Neuronal stem cell (in vitro differentiated cells): ENCODE measurements at places on chromosomes 3 and 15.

DNA sequence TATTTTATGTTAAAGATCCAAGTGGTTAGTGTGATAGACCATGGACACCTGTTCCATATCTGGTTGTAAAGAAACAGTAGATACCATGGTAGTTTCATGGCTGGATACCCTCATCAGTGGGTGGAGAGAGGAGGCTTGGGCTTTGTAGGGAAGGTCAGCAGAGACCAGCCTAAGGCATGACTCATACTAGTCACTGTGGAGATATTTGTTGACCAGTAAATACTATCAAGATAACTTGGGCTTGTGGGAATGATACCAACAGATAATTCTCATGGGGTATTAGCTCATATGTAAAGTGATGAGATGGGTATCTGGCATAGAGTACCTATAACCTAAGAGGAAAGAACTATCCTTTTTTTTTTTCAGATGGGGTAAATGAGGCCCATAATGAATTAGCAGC is 354.5 kb downstream of the CACNA2D3 start:
- no peaks in the 10 kb centered on the region for H3K27me3 ChIP-seq
- H3K4me3 ChIP-seq, result no peak overlapping the region
- H3K4me1 ChIP-seq, result no peaks in the 10 kb centered on the region

- H3K4me3 ChIP-seq, result no peak overlapping the region
- H3K36me3 ChIP-seq, result no peaks in the 10 kb centered on the region
- no peak overlapping the region for H3K27ac ChIP-seq
- DNase-seq, result no peak
- H3K4me1 ChIP-seq, result peaks cover 3% of the 10 kb centered on the region
- H3K27me3 ChIP-seq, result no peaks in the 10 kb centered on the region
Measured at GRCh38 chr3:173742491-173742890, 344.9 kb downstream of the NLGN1 start.

- H3K27me3 ChIP-seq, result no peaks in the 10 kb centered on the region
- DNase-seq, result no peak
- no peaks in the 10 kb centered on the region for H3K4me1 ChIP-seq
Measured at GRCh38 chr3:41629072-41629471, 332.8 kb downstream of the ULK4 start.

DNA sequence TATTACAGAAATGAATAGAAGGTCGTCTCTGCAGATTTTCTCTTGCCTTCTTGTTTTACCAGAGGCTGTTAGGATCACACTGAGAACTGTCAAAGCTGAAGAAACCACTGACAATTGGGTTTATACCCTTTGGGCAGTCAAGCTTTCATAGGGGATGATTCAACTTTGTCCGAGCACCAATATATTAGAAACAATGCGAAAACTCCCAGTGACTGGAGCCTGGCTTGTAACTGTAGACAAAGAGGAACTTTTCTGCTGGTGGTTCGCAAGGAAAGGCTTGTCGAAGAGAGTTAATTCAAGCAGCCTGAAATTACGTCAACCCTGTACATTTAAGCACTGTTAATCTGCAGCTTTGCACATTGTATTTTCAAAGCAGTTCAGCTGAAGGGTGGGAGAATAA is 193.2 kb upstream of the ZNF385D start:
- no peak overlapping the region for H3K4me3 ChIP-seq
- H3K27ac ChIP-seq, result peak overlapping the region; percentile 45
- H3K4me1 ChIP-seq, result peaks cover 4% of the 10 kb centered on the region
- H3K36me3 ChIP-seq, result no peaks in the 10 kb centered on the region

DNA sequence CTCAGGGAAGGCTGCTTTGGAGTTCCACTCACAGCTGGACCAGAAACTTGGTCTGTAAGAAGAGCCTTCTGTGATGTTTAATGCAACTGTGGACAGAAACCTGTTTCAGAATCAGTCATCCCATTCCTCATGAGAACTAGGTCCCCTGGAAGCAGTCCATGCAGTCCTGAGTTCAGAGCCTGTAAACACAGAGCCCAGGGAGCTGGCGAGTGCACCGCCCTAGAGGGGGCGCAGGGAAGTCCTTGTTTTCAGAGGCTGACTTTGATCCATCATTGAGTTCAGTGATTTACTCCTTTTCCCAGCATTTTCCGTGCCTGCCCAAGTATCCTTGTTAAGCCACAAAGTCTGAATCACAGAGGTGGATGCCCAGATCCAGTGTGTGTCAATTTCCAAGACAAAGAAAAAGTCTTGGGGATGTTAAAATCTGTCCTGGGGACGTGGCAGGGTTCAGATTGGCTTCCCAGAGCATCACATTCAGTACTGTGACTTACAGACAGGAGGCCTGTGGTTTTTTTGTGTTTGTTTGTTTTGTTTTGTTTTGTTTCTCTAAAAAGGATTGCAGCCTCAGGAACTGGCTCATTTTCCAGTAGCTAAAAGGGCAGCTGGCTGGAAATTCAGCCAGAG is 9.8 kb upstream of the TXNRD3 start:
- no peak for DNase-seq
- H3K4me3 ChIP-seq, result no peak overlapping the region
- H3K36me3 ChIP-seq, result no peaks in the 10 kb centered on the region
- peaks cover 9% of the 10 kb centered on the region for H3K4me1 ChIP-seq
- H3K27me3 ChIP-seq, result peaks cover 2% of the 10 kb centered on the region

- no peaks in the 10 kb centered on the region for H3K36me3 ChIP-seq
- no peak overlapping the region for H3K4me3 ChIP-seq
- H3K27me3 ChIP-seq, result no peaks in the 10 kb centered on the region
- DNase-seq, result no peak
- peaks cover under 1% of the 10 kb centered on the region for H3K4me1 ChIP-seq
Measured at GRCh38 chr3:72047221-72047871, 262.4 kb upstream of the PROK2 start.

DNA sequence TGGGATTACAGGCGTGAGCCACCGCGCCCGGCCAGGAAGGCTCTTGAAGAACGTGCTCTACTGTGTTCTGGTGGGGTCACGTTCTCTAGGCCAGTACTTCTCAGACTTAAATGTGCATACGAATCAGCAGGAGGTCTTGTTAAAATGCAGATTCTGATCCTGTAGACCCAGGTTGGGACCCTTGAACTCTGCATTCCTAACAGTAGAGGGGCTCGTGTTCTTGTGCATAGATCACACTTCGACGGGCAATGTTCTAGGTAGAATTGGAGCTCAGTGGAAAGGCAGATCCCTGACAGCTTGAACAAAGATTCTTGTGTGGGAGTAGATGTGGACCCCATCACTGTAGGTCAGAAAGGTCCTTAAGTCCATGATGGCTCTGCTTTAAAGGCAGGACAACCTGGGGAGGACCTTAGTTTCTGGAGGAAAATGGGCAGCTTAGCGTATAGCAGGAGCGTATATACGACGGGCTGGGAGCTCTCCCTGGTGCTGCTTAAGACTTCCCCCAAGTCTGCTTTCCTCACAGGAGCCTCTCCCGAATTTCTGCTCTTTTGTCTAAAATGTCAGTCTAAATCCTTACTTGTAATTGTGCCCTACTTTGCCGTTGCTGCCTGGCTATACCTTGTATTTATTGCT is 16.9 kb upstream of the FAM81A start:
- no peak overlapping the region for H3K27ac ChIP-seq
- no peaks in the 10 kb centered on the region for H3K4me1 ChIP-seq
- H3K36me3 ChIP-seq, result no peaks in the 10 kb centered on the region
- H3K4me3 ChIP-seq, result no peak overlapping the region
- no peaks in the 10 kb centered on the region for H3K27me3 ChIP-seq

GRCh38 chr3:81216192-81216591 is 545.3 kb downstream of the GBE1 start:
- H3K27ac ChIP-seq, result no peak overlapping the region
- DNase-seq, result no peak
- H3K36me3 ChIP-seq, result no peaks in the 10 kb centered on the region
- H3K4me3 ChIP-seq, result no peak overlapping the region
- H3K27me3 ChIP-seq, result no peaks in the 10 kb centered on the region

- no peak overlapping the region for H3K27ac ChIP-seq
- DNase-seq, result no peak
- no peaks in the 10 kb centered on the region for H3K4me1 ChIP-seq
Measured at GRCh38 chr3:14262212-14262611, 83.6 kb downstream of the LSM3 start.

DNA sequence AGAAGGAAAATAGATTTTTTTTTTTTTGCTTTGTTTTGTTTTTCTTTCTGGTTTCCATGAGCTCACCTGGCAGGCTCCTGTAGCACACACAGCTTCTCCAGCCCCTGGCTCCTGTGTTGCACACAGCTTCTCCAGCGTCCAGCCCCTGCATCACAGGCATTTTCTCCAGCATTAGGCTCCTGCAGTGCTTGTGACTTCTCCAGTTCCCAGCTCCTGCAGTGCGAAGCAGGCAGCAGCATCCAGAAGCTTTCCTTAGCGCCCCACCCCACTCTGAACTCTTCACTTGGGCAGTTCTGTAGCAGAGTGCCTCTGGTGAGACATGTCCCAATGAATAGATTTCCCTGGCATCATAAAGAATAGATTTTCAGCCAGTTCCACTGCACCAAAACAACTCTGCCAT is 5.5 kb upstream of the CCDC39 start:
- H3K4me1 ChIP-seq, result no peaks in the 10 kb centered on the region
- H3K36me3 ChIP-seq, result no peaks in the 10 kb centered on the region
- H3K27me3 ChIP-seq, result no peaks in the 10 kb centered on the region
- no peak overlapping the region for H3K27ac ChIP-seq

- H3K4me3 ChIP-seq, result no peak overlapping the region
- H3K36me3 ChIP-seq, result no peaks in the 10 kb centered on the region
- H3K4me1 ChIP-seq, result peaks cover 2% of the 10 kb centered on the region
- no peak overlapping the region for H3K27ac ChIP-seq
Measured at GRCh38 chr15:33515121-33515520, 204.4 kb downstream of the RYR3 start.

DNA sequence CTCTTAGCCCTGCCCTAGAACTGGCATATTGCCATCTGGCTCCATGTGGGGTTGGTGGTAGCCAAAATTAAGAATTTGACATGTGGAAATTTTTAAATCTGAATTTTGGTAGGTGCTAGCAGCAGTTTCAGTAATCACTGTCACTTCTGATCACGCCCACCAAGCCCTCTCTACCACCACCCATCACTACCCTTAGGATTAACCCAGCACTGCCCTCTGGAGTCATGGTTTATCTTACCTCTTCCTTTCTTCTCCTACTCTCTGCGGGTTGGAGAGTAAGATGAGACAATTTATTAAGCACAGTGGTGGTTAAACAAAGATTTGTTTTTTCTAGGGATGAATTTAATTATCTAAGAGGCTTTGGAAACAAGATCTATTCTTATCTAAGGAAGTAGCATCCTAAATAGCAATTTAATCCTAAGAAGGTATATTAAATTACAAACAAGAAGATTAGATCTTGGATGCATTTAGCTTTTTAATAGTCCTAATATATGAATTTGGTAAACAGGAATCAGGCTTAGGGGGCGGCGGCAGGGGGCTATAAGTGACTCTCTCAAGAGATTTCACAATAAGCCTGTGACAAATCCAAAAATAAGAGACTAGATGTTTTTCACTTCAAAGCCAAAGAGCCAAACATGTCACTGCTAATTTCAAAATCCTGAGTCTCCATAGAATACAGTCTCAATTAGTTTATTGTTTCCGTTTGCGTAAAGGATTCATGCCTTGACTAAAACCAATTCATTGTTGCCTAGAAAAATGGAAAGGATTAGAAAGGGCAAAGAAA is 498.4 kb upstream of the UBE2E2 start:
- H3K4me3 ChIP-seq, result no peak overlapping the region
- no peaks in the 10 kb centered on the region for H3K36me3 ChIP-seq
- no peak overlapping the region for H3K27ac ChIP-seq
- no peak for DNase-seq

GRCh38 chr3:50466177-50466576 is 37.3 kb downstream of the CACNA2D2 start:
- no peak overlapping the region for H3K27ac ChIP-seq
- no peaks in the 10 kb centered on the region for H3K27me3 ChIP-seq
- peaks cover 7% of the 10 kb centered on the region for H3K4me1 ChIP-seq
- H3K36me3 ChIP-seq, result no peaks in the 10 kb centered on the region
- H3K4me3 ChIP-seq, result no peak overlapping the region

GRCh38 chr15:96924570-96924969 is 594.1 kb downstream of the NR2F2 start:
- no peak overlapping the region for H3K27ac ChIP-seq
- no peak for DNase-seq

DNA sequence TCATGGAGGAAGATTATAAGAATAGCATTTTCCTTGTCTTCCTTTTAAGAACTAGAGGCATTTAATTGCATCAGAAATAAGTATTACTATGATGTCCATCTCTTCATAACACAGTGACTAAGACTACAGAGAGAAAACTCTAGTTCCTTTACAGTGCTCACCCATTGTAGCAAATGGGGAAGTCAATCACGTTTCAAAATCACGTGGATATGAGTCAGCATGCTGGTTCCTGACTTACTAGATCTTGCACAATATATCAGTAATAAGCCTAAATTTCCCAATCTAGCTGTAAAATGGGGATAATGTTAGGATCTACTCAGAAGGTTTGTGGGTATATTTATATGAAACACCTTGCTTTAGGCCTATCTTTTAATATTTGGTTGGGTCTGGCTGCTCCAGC is 254.8 kb upstream of the EOMES start:
- no peaks in the 10 kb centered on the region for H3K36me3 ChIP-seq
- no peak overlapping the region for H3K4me3 ChIP-seq
- no peaks in the 10 kb centered on the region for H3K4me1 ChIP-seq
- no peaks in the 10 kb centered on the region for H3K27me3 ChIP-seq

DNA sequence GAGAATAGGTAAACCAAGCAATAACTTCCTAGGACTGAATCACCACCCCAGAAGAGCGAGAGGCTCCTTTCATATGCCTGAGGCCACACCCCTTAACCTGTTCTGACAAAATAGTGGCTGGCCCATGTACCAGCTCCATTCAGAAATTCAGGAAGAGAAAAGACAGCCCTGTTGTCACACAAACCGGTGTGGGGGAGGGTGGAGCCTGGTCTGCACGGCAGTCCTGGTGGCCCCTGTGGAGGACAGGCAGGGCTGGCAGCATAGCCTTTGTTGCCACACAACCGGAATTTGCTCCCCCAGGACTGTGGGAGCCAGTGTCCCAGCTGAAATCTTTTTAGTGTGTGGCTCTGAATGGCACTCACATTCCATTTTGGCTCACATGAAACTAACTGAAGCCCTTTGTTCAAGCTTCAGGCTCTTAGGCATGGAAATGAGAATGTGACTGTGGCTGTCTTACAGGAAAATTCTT is 23.8 kb downstream of the RLBP1 start:
- H3K27ac ChIP-seq, result peak overlapping the region; percentile 91
- DNase-seq, result peak; percentile 80
- H3K4me1 ChIP-seq, result peaks cover 43% of the 10 kb centered on the region
- H3K4me3 ChIP-seq, result no peak overlapping the region
- no peaks in the 10 kb centered on the region for H3K36me3 ChIP-seq

- H3K36me3 ChIP-seq, result no peaks in the 10 kb centered on the region
- H3K4me3 ChIP-seq, result no peak overlapping the region
- H3K27ac ChIP-seq, result no peak overlapping the region
- H3K4me1 ChIP-seq, result no peaks in the 10 kb centered on the region
- H3K27me3 ChIP-seq, result no peaks in the 10 kb centered on the region
- no peak for DNase-seq
Measured at GRCh38 chr3:100163787-100164186, 49.5 kb upstream of the FILIP1L start.

- H3K4me1 ChIP-seq, result no peaks in the 10 kb centered on the region
- no peak overlapping the region for H3K27ac ChIP-seq
- no peak overlapping the region for H3K4me3 ChIP-seq
- H3K27me3 ChIP-seq, result no peaks in the 10 kb centered on the region
- no peaks in the 10 kb centered on the region for H3K36me3 ChIP-seq
- DNase-seq, result no peak
Measured at GRCh38 chr3:85571835-85572234, 613.0 kb downstream of the CADM2 start.

GRCh38 chr15:62428851-62429598 is 263.9 kb upstream of the C2CD4B start:
- H3K36me3 ChIP-seq, result no peaks in the 10 kb centered on the region
- no peak overlapping the region for H3K4me3 ChIP-seq
- H3K4me1 ChIP-seq, result no peaks in the 10 kb centered on the region
- no peak for DNase-seq
- no peak overlapping the region for H3K27ac ChIP-seq
